ENCODE measurements at places on chromosomes 6 and 20.

DNA sequence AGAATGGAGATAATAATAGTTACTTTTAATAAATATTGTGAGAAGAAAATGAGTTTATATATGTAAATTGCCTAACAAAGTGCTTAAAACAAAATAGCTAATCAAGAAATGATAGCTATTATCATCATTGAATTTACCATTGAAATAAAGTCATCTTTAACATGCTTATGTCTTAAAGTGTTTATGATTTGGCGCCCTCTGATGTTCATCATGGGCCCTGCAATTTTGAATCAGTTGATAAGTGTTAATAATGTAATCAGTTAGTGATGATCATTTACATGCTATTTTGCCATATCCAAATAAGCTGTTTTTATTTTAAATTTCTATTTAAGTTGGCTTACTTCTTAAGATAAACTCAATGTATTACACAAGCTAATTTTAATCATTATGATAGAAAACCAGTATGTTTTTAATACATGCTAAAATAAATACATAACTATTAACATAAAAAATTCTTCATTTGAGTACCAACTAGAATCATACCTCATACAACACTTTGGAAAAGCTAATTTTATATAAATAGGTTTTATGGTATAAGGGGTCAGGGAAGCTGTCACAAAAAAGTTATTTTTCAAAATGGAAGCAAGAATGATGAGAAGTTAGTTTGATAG lies 39.2 kb upstream of the TPD52L1 start:
- no peak for DNase-seq

GRCh38 chr20:45088247-45088646 lies 12.7 kb downstream of the KCNS1 start:
- no peak for DNase-seq

DNA sequence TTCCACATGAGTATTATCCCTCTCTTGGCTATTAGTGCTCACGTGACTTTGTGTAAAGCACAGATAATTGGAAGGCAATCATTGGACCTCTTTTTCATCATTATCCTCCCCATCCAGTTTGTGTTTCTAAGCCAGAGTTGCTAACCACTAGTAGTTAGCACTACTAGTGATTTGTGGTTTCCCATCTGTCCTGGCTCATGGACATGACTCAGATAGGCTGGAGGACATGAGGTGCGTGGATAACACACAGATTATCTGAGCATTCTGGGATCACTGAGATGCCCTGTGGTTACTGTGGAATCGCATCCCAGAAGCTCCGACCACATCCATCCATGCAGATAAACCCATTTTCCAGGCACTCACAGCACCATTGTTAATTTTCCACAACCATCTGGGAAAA lies 123.8 kb upstream of the NAA20 start:
- DNase-seq: no peak

DNA sequence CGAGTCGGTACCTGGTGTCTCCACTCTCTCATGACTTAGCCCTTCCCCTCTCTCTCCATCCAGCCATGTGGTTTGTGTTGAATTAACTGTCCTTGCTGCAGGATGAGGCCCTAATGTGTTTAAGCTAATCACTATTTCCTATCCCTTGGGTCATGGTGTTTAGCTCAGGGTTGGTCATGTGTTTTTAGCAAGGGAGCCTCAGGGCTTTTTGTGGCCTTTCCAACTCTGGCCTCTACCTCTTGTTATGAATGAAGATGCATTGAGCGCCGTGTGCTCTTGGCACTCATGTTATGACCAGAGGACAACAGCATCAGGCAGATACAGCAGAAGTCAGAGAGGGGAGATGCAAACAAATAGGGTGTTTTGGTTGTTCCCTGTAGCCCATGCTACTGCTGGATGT lies 674.2 kb upstream of the FLRT3 start:
- DNase-seq: no peak

- DNase-seq: no peak
Observed at GRCh38 chr6:1574890-1575209, 34.9 kb upstream of the FOXC1 start.

- no peak for DNase-seq
Observed at GRCh38 chr6:43943781-43944250, 173.8 kb downstream of the VEGFA start.

- no peak for DNase-seq
Observed at GRCh38 chr6:157133856-157134255, 189.5 kb downstream of the TMEM242 start.

DNA sequence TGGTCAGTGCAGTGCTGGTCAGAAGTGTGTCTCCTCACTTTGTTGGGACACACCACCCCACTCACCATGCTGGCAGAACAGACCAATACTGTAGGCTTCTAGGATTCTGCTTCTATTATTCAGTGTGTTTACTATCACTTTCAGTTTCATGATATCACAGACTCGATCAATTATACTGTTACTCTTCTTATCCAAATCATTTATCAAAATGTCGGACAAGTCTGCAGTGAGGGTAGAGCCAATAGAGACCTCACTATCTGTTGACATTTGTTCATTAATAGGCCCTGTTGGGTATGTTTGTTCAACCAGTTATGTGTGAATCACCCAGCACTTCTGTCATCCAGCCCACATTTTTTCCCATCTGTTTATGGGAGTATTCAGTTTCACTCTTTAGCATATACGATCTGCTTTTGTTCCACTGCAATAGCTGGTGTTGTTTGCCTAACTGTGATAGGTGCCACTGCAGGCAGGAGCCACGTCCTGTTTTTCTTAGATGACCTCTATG lies 140.1 kb downstream of the NRN1 start:
- no peak for DNase-seq
